Stimulated activated CD4-positive, alpha-beta T cell treated with anti-CD3 and anti-CD28 coated beads, Interleukin-1b, Interleukin-23, amount 100 ng/mL, for 4 hours (primary cell): ENCODE measurements at places on chromosomes 7 and 10.

DNA sequence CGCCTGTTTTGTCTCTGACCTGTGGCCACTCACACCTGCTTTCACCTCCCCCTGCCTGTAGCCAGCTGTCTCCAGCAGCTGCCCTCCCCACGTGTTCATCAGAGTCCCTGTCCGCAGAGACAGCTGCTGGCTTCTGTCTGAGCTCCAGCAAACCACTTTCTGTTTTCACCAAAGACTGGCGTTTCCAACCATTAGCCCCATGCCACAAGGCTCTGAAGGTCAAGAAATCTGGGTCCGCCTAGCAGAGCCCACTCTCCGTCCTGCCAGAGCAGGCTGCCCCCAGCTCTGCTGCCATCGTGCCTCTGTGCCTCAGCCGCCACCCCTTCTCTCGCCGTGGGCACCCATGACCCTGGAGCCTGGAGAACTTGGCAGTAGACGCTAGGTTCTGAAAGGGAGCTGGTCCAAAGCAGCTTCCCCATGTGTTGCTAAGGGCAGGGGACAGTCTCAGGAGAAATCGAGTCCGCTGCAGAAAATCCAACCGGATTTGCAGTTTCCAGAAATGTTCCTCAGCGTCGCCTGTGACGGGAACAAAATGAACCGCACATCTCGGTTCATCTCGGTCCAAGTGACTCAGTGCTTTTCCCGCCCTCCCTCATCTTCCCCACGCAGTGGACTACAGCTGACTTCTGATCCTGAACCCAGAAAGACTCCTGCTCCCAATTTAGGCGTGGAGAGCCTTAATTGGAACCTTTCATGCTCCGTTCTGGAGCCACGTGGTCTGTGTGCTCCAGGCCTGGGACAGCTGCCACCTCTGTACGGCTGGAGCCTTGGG, 28.0 kb downstream of the TMEM120A start:
- no peak for DNase-seq

GRCh38 chr10:44956717-44957706, 2.6 kb upstream of the RASSF4 start:
- DNase-seq: no peak

- no peak for DNase-seq
These were observed 35.1 kb downstream of the BET1 start for GRCh38 chr7:93968911-93969620.

DNA sequence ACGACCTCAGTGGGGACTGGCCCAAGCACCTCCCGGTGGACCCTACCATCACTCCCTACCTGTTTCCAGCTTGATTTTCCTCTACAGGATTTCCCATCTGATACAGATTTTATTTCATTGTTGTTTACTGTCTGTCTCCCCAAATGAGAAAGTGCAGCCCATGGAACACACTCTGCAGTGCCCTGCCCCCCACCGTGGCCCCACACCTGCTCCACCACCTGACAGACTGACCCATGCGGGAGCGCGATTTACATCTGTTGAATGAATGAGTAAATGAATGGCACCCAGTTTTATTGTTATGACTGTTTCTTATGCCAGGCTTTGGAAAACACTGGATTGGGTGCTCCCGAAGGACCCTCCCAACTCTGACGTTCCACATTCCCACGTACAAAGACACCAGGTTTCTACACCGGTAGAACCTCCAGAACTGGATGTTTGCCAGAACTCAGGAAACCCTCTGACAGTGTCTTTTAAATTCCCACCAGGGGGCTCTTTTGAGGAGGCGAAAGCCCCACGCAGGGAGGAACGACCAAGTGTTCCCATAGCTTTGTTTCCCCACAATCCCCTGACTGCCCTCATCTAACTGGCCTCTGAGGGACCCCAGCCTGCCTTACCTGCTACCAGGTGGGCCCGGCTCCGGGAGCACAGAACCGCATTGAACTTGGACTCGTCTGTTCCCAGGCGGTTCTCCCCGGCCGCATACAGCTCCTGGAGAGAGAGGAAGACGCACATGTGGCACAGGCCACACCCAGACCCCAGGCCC, 29.0 kb downstream of the PLAC9 start:
- DNase-seq: no peak

- DNase-seq: no peak
These were observed 28.2 kb downstream of the MINDY4 start for GRCh38 chr7:30799206-30799975.

DNA sequence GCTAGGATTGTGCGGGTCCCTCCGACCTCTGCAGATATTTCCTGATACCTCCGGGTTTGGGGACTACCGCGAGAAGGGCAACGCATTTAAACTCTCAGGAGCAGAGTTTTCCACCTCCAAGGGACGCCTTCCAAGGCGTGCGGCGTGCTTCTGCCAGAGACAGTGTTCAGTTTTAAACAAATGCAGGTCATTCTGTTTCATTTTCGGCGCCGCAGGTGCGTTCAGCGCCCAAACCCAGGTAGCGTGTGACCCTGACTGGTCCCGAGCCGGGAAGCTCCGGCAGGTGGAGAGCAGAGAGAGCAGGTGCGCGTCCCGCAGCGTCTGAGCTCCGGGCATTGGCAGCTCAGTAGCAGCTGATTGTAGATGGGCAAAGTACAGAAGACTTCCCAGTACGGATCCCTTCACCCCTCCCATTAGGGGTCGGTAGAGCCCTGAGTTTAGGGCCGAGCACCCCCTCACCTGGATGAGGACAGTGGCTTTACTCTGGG, 1.4 kb upstream of the CYP26A1 start:
- no peak for DNase-seq

DNA sequence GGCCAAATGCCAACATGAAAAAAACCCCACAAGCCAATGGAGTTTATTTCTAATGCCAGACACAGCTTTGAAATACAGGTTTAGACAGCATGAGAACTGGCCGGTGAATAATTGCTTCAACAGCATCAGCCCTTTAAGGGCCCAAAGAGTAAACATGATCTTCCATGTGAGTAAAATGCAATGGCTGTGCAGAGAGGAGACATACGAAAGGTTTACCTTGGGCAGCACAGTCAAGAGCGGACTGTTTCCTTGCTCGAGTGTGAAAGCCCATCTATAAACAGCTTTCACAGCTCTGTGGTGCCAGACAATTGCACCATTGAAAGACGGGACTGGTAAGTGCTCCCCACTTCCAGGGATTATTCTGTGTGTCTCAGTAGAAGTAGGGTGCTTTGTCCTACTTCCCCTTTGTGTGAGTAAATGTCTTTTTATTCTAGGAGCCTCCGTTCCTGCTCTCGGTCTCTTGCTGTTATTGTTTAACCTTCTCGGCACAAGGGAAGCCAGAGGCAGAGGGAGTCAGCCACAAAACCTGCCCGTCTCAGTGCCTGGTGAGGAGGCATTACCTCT, 77.8 kb upstream of the KAT6B start:
- no peak for DNase-seq

DNA sequence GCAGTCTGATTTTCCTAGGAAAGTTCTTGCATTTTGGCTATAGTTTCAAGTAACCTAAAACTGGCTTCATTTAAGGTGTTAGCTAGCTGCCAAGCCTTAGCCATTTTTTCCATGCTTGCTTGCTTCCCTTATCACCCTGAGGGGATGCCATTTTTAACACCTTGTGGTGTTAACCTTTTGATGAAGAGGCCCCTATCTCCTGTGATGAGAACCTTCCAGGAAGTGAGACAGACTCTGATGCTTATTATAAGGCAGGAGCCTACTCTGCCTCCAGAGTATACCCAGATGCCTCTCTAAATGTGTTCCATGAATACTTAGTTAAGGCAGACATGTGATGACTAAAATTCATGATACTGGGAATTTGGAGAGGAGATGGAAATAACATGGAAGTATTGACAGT, 4.9 kb upstream of the VWA2 start:
- DNase-seq: no peak

DNA sequence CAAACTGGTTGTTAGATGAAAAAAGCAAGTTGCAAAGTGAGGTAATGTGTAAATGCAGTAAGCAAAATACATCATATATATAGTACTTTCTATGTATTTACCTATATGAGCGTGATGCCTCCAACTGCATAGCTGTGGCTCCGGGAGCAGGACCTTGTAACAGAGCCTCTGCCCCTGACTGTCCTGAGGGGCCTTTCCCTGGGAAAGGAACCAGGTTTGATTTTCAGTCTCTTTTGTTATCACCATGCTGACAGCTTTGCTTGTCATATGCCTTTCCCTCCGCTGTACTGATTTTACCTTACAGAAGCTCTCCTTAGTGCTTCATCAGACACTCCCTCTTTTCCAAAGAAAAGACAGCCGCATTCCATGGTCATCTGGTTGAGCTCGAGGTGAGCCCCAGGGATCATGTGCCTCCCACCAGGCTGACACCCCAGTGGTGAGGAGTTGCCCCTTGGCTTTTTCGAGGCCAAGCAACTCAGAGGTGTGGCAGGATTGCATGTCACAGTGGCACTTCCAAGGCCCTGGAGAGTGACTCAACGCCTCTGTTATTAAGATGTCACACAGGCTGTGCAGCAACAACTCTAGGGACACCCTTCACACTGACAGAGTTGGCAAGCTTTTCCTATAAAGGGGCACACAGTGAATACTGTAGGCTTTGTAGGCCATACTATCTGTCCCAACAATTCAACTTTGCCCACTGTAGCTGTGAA, 78.9 kb downstream of the ALOX5 start:
- no peak for DNase-seq

DNA sequence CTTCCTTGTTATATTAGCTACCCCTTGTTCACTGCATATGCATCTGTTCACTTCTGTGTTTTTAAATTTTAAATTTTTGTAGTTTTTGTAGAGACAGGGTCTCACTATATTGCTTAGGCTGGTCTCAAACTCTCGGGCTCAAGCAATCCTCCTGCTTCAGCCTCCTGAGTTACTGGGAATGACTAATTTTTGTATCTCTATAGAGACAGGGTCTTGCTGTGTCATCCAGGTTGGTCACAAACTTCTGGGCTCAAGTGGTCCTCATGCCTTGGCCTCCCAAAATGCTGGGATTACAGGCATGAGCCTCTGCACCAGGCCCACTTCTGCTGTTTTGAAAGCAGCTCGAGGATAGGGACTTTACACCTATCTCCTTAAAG, 64.6 kb downstream of the PRTFDC1 start:
- DNase-seq: no peak

DNA sequence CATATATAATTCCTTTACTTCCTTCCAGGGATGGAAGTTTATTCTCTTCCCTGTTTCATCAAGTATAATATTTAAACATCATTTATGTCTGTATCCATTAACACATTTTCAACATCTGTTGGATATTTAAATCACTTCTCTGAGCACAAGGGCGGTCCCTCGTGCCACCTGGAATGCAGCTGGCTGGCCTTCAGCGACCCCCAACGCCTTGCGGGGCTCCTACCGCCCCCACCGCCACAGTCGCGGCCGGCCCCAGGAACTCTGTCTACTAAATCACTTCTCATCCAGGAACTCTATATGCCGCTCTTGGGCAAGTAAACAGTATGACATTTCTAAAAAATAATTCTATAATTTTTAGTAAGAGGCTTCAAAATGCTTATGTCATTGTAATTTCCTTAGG, 221.1 kb upstream of the PTN start:
- no peak for DNase-seq

DNA sequence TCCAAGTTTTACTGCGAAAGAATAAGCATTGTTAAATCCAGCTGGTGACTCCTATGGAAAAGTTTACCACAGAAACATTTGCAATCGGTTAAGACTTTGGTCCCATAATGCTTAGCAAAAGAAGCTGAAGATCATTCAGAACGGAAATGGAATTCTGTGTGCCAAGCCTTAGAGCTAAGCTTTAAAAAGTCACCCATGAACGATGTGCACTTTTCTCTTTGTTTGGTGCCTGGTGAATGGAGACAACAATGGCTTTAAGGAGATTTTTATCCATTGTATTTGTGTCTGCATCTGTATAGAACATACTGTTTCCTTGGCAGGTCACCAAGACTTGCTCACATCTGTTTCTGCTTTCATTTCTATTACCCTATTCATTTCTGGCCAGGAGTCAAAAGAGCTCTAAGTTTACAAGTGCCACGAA, 26.3 kb upstream of the COL1A2 start:
- no peak for DNase-seq

GRCh38 chr7:114481999-114482398, 67.4 kb downstream of the FOXP2 start:
- DNase-seq: no peak

- DNase-seq: no peak
These were observed 80.1 kb downstream of the CTBP2 start for GRCh38 chr10:125080296-125080695.

DNA sequence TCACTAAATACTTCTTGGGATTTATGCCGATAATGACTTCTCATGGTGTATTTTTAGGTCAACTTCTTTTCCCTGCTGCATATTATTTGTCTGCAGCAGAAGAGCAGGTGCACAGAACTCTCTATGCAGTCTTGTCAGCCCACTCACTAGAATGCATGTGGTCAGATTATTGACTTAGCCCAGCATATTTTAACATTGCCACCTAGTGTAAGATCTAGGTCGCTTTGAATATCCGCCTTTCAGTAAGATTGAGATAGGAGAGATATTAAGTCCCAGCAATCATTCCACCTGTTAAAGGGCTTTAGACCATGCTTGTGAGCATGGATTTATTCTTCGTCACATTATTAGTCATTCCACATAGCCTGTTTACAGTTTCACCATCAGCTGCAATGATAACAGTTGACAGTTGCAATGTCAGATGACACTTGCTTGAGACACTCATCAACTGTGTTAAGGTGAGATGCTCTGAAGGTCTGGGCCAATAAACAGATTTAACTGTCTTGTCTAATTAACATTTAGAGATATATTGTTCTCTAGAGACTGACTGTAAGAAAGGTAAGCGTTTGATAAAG, 491.7 kb downstream of the ARL4A start:
- no peak for DNase-seq

GRCh38 chr7:16747102-16747501, 6.5 kb upstream of the TSPAN13 start:
- no peak for DNase-seq

DNA sequence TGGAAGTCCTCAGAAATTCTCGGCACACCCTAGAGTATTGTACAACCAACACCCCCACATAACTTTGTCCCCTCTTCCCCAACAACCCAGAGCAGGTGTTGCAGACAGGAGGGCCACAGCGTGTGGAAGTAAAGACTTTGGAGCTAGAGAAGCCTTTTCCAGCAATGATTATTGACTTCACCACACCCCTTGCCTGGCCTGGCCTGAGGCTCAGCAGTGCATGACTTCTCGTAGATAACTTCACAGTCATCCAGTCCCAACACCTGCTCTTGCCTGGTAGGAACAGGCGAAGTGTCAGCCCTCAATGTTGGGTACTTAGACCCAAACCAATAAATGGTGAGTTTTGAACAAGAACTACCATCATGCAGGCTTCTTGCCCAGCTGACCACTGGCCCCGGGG, 36.7 kb downstream of the GOT1 start:
- no peak for DNase-seq
